Activated naive CD4-positive, alpha-beta T cell treated with anti-CD3 and anti-CD28 coated beads for 36 hours (primary cell): ENCODE measurements at places on chromosomes 13 and 19.

- no peak for DNase-seq
Measured at GRCh38 chr13:110005563-110005962, 219.2 kb upstream of the IRS2 start.

DNA sequence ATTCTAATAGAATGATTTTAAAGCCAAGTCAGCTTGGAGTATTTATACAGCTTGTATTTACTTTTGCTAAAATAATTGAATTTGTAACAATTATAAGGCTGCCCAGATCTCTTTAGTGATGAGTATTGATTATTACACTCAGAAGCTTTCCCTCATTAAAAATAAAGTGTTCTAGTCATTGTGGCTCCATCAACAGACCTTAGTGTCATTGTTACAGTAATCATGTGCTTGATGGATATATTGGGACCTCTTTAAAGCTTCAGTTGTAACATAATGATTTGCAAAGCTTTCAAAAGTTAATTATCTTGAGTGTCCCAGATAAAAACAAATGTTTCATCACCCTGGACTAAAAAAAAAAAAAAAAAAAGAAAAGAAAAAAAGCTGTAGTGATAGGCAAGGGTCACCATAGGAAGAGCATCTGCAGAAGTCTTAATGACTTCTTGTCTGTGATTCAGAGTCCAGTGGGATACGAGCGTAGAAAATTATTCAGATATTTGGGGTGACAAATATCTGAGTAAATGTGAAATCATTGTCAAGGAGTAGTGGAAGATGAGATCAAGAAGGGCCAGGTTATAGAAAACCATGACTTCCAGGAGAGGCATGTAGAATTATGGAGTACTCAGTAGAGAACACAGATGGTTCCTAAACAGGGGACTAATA, 369.6 kb downstream of the DCT start:
- no peak for DNase-seq

GRCh38 chr19:42052241-42052863, 17.7 kb downstream of the GRIK5 start:
- no peak for DNase-seq

GRCh38 chr13:43335764-43336163, 312.4 kb downstream of the DNAJC15 start:
- no peak for DNase-seq

- DNase-seq = no peak
Measured at GRCh38 chr19:37928527-37929286, 21.7 kb downstream of the SIPA1L3 start.

DNA sequence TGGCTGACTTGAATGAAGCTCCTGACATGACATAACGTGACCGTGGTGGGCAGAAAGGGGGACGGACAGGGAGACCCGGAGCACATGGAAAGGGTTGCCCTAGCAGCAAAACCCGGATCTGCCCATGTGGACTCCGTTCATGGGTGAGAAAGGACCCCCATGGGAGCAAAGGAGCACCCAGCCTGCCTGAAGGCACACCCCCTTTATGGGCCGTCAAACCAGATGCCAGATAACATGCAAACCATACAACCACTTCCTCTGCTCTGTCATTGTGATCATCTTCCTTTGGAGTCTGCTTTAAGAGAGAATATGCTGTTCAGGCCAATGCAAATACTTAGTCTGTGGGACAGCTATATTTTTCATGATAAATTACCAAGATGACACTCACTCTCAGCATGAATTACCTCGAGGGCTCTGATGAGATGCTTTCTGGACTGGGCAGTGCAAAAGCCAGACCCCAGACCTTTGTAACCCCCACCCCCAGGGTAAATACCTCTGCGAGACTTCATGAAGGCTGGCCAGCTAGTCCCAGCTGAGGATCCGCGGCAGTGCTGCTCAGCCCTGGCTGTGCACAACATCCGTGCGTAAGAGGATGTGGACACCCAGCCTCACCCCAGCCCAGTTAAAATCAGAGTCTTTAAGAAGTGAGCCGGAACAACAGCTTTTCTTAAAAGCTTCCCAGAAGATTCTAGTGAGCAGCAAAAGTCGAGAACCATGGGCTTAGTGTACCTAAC, 126.6 kb downstream of the USP12 start:
- no peak for DNase-seq

GRCh38 chr19:5967994-5968430, 9.9 kb downstream of the RANBP3 start:
- DNase-seq = peak; percentile 86

- no peak for DNase-seq
Measured at GRCh38 chr13:33258808-33259193, 26.8 kb downstream of the STARD13 start.

GRCh38 chr13:73548449-73548848, 489.6 kb downstream of the KLF5 start:
- DNase-seq = no peak

GRCh38 chr19:18100710-18101109, 3.1 kb downstream of the MAST3 start:
- DNase-seq = no peak

GRCh38 chr19:42261763-42262162, 6.8 kb upstream of the ERF start:
- no peak for DNase-seq

- DNase-seq = no peak
Measured at GRCh38 chr19:53664152-53664551, 32.4 kb downstream of the DPRX start.

DNA sequence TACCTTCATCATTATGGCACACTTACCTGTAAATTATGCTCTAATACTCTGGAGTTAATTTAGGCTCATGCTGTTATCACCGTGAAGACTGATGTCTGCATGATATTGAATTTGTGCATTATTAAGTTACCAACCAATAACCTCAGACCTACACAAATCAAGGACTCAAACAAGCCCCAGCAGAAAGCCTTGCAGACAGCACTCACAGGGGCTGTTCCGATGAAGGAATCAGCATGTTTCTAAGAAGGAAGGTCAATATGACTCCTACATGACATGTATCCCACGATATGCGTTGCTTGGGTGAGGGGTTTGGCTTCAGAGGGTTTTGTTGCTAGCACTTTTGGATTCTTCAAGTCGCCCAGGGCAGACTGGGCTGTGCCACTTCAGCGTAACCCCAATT, 1071.2 kb upstream of the SLC10A2 start:
- no peak for DNase-seq

- no peak for DNase-seq
Measured at GRCh38 chr13:83620530-83621220, 261.6 kb downstream of the SLITRK1 start.

DNA sequence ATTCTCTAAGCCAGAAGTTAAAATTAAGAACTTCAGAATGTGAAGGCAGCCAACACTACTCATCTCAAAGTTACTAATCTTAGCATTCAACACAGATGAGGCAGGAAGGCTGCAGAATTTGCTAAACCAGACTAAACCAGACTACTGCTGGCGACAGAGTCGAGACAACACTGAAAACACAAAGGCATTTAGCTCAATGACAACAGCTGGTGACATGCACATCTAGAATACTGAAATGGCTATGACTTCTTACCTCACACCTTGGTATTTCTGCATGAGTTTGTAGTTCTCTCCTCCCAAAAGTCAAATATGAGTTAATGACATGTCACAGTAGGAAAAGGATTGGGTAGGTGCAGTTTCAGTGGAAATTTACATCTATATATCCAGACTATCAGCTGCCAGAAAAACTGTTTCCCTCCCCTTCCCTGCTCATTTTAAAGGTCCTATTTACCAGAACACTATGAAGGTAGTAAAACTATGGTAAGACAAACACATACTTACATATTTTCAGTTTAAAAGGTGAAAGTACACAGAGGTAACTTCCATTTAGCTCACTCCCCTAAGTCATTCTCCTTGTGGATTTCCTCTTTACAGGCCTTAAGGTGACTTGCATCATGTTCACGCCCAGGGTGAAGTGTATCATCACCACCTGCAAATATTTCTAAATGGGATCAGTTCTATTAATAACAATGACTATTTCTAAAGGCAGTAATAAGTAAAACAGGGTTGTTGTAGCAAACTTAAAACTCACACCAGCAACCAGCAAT, 21.4 kb downstream of the FOXO1 start:
- peak; percentile 59 for DNase-seq

GRCh38 chr13:20405691-20406090, 120.0 kb downstream of the CRYL1 start:
- DNase-seq = no peak

DNA sequence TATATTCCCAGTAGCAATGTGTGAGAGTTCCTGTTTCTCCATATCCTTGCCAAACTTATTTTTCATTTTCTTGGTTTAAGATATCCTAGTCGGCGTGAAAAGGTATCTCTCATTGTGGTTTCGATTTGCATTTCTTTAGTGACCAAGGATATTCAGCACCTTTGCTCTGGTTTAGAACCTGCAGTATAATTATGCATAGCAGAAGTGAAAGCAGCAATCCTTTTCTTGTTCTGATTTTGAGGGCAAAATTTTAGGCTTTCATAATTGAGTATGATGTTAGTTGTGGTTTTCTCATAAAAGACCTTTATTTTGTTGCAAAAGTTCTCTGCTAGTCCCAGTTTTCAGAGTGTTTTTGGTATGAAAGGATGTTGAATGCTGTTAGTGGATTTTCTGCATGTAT, 491.0 kb downstream of the FGF9 start:
- DNase-seq = no peak

DNA sequence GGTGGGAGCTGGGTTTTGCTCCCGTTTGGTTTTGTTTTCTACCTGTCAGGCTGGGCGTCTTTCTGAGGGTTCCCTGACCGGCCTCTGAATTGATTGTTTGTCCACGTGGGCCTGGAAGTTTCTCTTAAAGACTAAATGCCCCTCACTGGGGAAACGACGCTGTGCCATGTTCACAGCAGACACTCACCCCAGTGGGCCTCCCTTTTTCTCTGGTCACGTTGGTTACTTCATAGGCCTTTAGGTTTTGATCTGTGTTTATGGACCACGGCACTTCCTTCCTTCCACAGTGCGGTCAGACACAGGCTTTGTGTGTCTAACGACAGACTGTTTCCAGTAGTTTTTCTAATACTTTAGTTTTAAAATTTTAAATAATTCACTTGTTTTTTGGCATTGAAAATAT, 20.1 kb upstream of the NDUFS7 start:
- DNase-seq = peak; percentile 31

DNA sequence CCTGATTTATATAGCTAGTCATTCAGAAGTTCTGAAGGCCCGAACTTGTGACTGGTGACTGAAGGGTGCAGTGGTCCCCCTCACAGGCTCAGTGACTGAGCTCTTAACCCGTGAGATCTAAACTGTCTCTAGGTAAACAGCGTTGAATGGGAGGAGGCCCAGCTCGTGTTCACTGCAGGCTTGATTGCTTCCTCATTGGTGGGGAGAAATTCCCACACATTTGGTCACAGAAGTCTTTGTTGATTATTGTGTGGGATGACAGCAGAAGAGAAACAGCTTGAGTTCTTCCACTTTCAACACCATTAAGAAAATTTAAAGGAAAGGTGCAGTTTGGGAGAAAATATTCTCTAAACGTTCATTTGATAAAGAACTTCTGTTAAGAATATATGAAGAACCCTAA, 1178.0 kb downstream of the UQCRFS1 start:
- DNase-seq = no peak

- no peak for DNase-seq
Measured at GRCh38 chr19:34096020-34096915, 76.0 kb upstream of the LSM14A start.

GRCh38 chr13:30895773-30896172, 10.3 kb upstream of the MEDAG start:
- no peak for DNase-seq

GRCh38 chr13:97328222-97328790, 105.7 kb upstream of the RAP2A start:
- no peak for DNase-seq

DNA sequence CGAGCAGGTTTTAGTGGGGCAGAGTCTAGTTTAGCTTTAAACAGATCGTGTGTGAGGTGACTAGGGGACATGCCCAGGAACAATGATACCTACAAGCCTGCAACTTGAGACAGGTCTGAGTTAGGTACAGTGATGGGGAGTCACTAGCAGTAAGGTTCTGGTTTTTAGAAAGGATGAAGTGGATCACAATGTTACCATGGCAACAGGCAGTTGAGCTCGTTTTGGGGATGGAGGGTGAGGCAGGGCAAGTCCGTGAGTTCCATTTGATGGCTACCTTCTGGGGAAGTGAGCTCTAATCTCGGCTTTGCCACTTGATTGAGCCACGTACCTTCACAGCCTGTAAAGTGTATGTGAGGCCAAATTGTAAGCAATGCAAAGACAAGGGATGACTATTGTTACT, 76.0 kb upstream of the GTF3A start:
- no peak for DNase-seq

GRCh38 chr13:34308725-34309124, 490.8 kb downstream of the RFC3 start:
- no peak for DNase-seq

GRCh38 chr13:108313382-108313781, 43.9 kb downstream of the TNFSF13B start:
- no peak for DNase-seq

DNA sequence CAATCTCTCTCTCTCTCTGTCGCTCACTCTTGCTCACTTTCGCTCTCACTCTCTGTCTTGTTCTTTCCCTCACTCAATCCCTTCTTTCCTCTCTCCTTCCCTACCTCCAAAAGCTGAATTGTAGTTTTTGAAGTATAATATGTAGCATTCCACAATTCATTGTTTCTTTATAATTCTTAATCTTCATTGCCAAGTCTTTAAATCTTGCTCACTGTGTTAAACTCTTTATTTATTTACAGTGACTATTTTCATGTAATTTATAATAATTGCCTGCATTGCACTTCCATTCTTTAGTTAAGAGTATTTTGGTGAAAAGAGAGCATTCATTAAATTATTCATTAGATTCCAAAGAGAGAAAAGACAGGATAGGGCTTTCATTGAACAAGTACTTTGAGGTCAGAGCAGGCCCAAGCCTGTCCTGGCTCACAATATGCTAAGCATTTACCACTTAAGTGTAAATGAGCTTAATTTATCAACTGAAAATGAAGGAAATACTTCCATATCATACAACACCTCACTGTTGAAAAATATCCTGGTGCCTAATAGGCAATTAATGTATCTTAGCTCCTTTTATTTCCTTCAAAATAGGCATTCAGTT, 257.4 kb upstream of the SLITRK1 start:
- no peak for DNase-seq

- DNase-seq = no peak
Measured at GRCh38 chr19:33219261-33219815, 6.3 kb downstream of the SLC7A10 start.

GRCh38 chr13:30049692-30050091, 199.3 kb upstream of the UBL3 start:
- no peak for DNase-seq

- no peak for DNase-seq
Measured at GRCh38 chr13:97905517-97905916, 48.0 kb upstream of the IPO5 start.

GRCh38 chr13:26604784-26605545, 47.5 kb downstream of the WASF3 start:
- no peak for DNase-seq

- no peak for DNase-seq
Measured at GRCh38 chr13:75959861-75960481, 323.8 kb downstream of the LMO7 start.

GRCh38 chr13:30323524-30323923, 16.2 kb upstream of the KATNAL1 start:
- no peak for DNase-seq
